ENCODE measurements at places on chromosomes 6 and 20. TPM values are rescaled to one million over a fixed set of nuclear protein-coding genes. Genes with fewer than 3 reads are reported as not detected.

- peak; percentile 67 for DNase-seq
These were observed 11.9 kb downstream of the PCIF1 start for GRCh38 chr20:45946149-45946970.

DNA sequence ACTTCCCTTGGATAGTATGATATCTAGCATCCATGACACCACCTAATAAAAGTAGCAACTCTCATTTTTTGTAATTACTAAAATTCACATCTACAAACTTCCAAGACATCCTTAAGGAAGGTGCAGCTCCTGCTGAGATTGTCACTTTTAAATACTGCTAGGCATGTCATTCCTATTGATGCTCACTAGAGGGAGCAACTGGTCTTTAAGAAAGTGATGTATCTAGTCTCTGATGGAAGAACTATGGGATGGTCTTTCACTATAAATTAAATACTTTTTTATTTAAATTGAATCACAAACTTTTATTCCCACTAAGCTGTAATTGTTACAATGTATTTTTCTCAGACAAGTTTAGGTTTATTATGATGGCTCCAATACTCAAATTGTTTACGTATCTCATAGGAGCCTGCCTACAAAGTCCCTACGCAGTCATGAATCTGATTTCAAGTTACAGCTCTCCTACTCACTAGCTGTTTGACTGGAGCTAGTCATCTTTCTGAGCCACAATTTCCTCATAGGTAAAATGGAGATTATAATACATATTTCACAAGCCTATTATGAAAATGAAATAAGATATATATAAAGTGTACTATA is 8.1 kb upstream of the TSPYL1 start:
- no peak for DNase-seq

DNA sequence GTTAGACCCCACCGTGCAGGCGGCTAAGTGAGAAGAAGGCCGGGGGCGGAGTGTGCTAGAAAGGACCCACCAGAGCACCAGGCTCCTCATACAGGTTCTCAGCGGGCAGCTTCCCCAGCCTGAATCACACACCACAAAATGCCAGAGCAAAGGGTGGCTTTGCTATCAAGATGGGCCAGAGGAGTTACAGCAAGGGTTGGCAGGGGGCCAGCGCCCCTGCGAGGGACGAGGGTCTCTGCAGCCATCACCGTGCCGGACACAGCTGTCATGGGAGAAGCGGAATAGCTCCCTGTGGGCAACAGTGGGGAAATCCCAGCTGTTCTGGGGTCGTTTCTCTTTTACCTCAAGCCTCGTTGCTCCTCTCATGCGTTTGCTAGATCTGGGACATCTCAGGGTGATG is 206.3 kb downstream of the SMOC2 start:
- no peak for DNase-seq

GRCh38 chr6:149608381-149608982 is 40.0 kb downstream of the KATNA1 start:
- DNase-seq, result no peak

ATAT1 gene
- 3.8 TPM for total RNA-seq

- DNase-seq, result no peak
These were observed 4.1 kb downstream of the ADAM33 start for GRCh38 chr20:3677733-3678132.

BPIFA1 gene
- not detected for total RNA-seq

- DNase-seq, result no peak
These were observed 34.8 kb downstream of the NR2E1 start for GRCh38 chr6:108200631-108201030.

- DNase-seq, result no peak
These were observed 11.7 kb upstream of the GOPC start for GRCh38 chr6:117613920-117614560.

DNA sequence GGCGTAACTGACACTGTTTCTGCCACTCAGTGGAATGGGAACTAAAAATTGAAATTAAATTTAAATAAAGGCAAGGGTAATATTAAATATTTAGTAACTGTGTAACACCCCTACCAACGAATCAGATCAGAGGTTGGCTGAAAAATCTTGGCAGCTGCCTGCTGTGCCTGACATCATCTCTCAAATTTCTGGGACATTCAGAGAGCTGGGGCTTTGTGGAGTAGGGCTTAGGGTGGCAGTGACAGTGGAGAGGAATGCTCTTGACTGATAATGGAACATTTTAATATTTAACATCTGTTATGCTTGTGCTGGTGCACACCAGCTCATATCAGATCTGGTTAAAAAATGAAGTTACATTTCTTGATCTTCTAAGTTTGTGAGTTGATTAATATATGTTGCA is 62.2 kb downstream of the RFPL4B start:
- DNase-seq, result no peak

MOG gene
- total RNA-seq, result 3.5 TPM

AKAP7 gene
- total RNA-seq, result 10.1 TPM

DNA sequence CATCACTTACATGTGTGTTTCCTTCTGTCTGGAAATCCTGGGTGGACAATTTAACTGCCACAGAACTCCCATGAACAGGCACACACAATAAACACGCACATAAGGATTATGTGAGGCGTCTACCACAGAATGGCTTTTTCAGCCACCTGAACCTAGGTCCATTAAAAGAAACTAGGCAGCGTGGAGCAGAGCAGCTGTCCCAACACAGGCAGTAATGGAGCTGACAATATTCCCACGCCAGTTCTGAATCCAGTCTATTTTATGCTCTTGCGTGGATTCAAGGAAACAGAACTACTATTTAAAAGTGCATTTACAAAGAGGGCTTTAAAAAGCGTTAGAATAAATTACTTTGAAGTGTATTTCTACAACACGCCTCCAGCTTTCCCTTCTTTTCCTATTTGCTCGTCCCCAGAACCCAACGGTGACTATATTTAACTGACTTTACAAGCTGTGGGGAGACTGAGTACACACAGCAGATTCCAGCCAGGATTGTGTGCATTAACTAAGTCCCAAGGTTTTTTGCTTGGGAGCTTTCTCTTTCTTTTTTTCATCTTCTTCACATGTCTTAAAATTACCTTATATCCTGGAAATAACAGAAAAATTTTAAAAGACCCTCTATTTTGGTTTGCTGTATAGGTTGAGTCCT is 95.9 kb downstream of the GMDS start:
- DNase-seq, result no peak

GRCh38 chr6:48200869-48201390 is 89.9 kb upstream of the PTCHD4 start:
- DNase-seq, result no peak

DNA sequence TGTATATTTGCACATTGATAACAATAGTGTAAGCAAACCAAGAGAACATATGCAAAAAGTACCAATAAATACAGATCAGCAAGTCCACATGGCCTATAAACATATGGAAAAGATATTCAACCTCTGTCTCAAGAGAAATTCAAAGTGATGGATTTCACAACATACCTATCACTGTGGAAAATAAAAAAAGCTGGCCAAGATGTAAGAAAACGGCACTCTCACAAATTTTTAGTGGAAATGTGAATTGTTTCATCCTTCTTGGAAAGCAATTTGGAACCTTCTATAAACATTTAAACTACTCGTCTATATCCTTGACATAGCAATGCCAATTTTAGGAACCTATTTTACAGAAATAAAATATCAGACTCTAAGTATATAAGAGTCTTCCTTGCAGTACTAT is 559.8 kb downstream of the QKI start:
- DNase-seq, result no peak

DNA sequence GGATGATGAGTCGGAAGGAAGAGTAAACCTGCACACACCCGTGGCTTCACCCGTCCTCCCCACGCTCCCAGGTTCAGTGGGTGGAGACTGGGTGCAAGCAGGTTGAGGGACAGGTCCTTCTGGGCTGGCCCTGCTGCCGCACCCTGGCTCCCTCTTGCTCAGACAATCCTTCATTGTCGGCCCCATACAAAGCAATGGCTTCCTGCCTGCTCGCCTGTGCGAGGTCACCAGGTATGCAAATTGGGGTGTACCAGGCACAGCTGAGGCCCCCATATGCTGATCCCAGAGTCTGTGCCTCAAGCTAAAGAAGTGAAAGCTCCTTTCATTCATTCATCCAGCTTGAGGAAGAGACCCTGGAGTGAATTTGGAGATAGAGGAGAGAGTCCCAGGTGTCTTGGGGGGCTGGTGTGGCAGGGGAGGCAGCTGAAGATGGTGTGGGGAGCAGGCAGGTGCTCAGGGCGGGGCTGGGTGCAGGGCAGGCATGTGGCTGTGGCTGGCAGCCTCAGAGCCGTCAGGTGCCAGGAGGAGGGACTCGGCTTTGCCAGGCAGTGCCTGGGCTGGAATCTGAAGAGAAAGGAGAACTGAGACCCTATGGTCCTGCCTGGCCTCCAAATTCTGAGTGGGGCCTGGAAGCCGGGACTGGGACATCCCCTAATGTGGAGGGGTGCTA is 4.7 kb downstream of the SLCO4A1 start:
- DNase-seq, result no peak

SIRPG gene
- not detected for total RNA-seq

GRCh38 chr6:88565409-88565811 is 398.0 kb downstream of the RNGTT start:
- no peak for DNase-seq

- no peak for DNase-seq
These were observed 175.7 kb upstream of the SNX9 start for GRCh38 chr6:157647261-157647915.

LRRC73 gene
- total RNA-seq, result 1.2 TPM

ADGRF4 gene
- 0.06 TPM for total RNA-seq

COL21A1 gene
- total RNA-seq, result 12.5 TPM

ASIP gene
- total RNA-seq, result 1.5 TPM

GRCh38 chr6:81758221-81758620 is 5.7 kb upstream of the TENT5A start:
- DNase-seq, result no peak

DNA sequence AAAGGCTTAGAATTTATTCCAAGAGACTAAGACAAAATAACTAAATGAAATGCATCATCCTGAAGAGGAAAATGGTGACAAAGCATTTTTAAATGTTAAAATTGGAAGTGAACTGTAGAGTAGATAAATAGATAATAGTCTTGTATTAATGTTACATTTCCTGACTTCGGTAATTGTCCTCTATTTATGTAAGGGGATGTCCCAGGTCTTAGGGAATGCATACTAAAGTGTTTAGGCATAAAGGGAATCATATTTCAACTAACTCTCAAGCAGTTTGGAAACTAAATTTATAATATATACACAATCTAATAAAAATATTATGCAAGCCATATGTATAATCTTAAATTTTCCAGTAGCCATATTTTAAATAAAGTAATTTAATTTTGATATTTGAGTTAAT is 159.3 kb downstream of the WDR27 start:
- no peak for DNase-seq

EYS gene
- total RNA-seq, result not detected

DNA sequence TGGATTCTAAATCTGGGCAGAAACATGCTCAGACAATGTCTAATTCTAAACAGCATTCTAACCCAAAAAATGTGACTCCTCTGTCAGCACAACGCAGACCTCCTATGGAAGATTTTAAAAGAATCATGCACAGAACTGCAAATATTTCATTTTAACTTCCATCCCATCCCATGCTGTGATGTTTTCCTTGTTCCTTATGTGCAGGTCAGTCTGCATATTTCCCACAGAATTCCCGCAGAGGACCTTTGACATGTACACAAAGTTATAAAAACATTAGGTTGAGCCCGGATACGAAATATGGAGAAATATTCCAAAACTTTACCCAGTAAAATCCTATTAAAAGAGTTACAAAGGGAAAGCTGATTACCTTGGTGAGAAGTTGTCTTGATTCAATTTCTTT is 467.1 kb upstream of the EPHA7 start:
- no peak for DNase-seq

PRSS16 gene
- 0.88 TPM for total RNA-seq

DNA sequence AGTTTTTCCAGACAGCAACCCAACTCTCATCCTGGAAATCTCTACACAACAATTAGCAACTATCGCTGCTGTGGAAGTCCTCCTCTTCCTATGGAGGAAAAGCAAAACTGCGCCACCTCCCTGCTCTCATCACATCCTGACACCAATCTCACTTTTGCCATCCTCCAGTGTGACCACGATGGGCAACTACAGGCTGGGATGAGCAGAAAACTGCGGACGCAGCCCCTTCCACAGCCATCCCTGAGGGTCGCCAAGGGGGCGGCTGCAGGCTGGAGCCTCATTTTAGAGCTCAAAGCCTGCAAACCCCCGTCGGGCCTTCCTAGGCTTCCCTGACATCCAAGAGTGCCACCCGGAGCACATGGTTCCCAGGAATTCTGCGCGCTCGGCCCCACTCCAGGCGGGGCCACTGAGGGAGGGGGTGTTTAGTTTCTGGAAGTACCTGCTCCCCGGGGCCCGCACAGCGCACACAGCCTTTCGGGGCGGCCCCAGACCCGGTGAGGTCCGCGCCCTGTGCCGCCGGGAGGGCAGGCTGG is 1.2 kb downstream of the TCFL5 start:
- peak; percentile 29 for DNase-seq

RUNX2 gene
- 0.68 TPM for total RNA-seq

DNA sequence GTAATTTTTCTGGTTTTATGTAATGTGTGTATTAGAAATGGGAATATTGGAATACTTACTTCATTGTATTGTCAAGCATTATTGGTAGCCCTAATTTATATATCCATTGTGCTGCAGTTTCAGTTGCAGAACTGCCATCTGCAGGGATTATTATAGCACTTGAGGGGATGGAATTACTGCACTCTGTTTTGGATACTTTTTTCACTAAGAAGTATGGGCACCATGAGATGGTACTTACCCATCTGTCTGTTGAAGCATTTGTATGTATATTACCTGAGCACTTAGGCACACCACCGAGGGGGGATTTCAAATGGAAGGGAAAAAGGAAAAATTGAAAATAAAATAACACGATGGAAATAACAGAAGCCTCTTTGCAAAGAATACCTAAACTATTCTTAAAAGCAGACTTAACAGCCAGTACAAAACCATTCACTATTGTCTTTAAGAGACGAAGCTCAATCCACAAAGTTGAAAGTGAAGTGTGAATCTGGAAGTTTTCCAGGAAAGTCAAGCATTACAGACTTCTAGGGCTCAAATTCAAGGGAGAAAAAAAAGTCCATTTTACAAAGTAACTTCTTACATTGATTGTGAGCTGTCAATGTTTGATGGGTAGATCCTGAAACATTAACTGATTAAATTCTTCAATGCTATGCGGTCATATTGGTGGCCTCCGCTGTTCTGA is 318.7 kb downstream of the SOX4 start:
- no peak for DNase-seq

DNA sequence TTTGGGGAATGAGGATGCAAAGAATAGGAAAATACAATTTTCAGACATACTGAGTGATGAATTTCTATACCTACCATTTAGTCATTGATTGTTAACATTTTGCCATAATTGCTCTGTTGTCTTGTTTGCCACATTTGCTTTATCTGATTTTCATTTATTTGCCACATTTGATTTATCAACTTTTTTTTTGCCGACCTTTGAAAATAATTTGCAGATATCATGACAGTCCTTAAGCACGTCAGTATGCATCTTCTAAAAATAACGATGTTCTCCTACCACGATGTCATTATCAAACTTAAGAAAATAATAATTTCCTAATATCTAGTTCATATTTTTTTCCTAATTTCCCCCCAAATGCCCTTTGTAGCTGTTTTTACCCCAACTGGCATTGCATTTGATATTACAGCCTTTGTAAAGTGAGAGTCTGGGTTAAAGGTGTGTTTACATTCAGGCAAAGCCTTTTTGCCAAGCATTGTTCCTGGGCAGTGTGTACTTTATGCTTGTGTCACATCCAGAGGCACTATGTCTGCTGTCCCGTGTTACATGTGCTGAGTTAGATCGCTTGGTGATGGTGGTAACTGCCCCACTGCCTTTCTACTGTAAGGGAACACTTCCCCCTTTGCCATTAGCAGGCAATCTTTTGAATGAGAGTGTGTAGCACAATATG is 26.4 kb downstream of the SEC23B start:
- no peak for DNase-seq

All from left cardiac atrium (tissue), 4 donors.